ENCODE measurements at places on chromosomes 3 and 15.
A peak's percentile ranks its signal among the peaks of the same experiment; 100 is the strongest.

DNA sequence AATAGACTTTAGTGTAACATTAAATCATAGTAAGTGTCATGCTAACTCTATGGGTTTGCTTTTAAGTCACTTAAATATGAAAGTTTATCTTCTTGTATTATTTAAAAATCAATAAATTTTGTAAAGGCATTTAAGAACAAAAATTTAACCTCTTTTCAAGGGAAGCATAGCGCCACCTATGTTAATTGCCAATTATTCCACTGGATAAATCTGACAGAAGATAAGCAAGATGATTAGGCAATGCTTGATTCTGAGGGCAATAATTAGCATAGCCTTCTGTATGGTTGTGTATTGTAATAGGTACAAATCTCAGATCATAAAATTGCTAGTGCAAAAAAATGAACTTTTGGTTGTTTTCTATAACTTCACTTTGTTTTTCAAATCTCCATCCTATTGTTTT lies 560.1 kb downstream of the GRM7 start:
- DNase-seq: no peak

- DNase-seq: no peak
These were observed 71.2 kb upstream of the WNT5A start for GRCh38 chr3:55558316-55558715.

DNA sequence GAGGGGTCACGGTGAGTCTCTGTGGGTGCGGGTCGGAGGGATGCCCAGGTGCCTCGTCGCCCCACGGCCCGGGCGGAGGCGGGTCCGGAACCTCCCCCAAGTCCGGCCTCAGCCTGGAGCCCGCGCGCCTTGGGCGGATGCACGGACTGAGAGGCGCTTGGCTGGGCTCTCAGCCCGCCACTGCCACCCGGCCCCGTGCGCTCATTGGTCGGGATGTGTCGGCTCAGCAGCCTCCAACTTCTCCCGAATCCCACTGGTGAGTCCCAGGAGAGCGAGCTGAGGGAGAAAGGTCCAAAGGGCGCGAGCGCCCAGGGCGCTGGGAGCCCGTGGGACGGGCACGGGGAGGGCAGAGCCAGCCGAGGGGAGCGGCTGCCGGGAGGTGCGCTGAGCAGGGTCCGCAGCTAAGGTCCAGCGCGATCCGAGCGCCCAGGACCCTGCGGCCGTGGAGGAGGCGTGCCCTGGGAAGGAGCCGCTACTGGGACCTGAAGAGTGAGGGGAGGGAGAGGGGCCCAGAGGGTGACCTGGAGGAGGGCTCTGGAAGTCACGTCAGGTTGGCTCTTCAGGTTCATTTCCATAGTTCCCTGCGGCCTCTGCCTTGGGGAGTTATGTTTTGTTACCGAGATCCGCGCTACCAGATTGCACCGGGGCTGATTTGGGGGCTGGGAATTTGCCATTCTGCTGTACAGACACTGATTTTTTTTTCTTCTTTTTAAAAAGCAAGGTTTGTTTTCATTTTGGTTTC lies at the start of gene MME:
Gene MME, plus strand, starts transcription at position 574 of the 742 bp plus-strand sequence. CDS start 3,849 bp downstream, outside the sequence.
- peak; percentile 55 for DNase-seq

- DNase-seq: no peak
These were observed 5.2 kb upstream of the VEPH1 start for GRCh38 chr3:157508461-157508860.

DNA sequence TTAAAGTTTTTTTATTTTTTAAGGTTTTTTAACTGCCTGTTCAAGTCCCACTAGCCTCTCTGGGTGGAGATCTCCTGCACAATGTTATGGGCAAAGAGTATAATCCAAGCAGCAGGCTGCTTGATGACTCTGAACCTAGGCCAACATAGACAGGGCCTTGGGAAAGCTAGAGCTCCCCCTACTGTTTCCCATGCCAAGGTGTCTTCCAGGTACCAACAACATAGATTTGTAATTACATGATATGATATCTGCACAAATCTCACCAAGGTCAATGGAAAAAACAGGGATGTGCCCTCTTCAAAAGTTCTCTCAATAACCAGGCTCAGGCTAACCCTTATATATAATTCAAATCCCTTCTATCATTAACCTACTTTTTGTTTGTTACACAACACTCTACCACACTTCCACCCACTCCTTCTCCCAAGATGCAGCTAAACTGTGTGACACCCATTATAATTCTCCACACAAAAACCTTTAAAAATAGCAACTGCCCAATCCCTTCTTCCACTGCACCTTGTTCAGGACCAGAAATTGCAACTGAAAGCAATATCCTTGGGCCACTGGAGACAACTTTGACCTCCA lies 43.8 kb downstream of the RBM15B start:
- peak; percentile 86 for DNase-seq

- no peak for DNase-seq
These were observed 61.3 kb downstream of the ZDHHC19 start for GRCh38 chr3:196149831-196150301.

- DNase-seq: peak; percentile 79
These were observed 61.1 kb downstream of the MLH1 start for GRCh38 chr3:37054370-37054769.

DNA sequence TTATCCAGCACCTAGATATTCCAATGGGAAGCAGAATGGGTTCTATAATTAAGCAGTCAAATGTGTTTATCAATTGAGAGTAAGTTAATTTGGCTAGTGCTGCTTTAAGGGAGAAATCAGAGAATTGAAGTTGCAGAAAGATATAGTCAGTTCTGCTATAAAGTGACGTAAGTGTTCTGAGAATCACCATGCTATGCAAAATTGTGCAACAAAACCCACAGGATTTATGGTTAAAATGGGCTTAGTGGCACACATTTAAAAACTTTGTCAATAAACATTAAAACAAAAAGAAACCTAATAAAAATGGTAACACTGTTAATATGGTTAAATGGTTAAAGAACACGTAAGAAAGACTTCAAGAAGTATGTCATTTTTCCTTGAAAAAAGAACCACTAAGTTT lies 74.5 kb downstream of the TMEM108 start:
- no peak for DNase-seq

GRCh38 chr15:69576948-69577351 lies 124.3 kb downstream of the RPLP1 start:
- DNase-seq: no peak

GRCh38 chr15:47409600-47409999 lies 307.7 kb upstream of the SEMA6D start:
- DNase-seq: no peak

- DNase-seq: no peak
These were observed 304.0 kb upstream of the CBLB start for GRCh38 chr3:106172780-106173179.

GRCh38 chr3:80750637-80751036 lies 982.8 kb upstream of the ROBO1 start:
- DNase-seq: no peak

- no peak for DNase-seq
These were observed 24.6 kb upstream of the NECTIN3 start for GRCh38 chr3:111047042-111047441.

- no peak for DNase-seq
These were observed 39.6 kb upstream of the CTNNB1 start for GRCh38 chr3:41159588-41160189.

- DNase-seq: no peak
These were observed 94.2 kb upstream of the ALDH1A3 start for GRCh38 chr15:100785181-100786138.

- no peak for DNase-seq
These were observed 265.7 kb downstream of the SUCLG2 start for GRCh38 chr3:67388738-67389137.

GRCh38 chr15:29962407-29962806 lies 120.3 kb upstream of the GOLGA8J start:
- DNase-seq: no peak

DNA sequence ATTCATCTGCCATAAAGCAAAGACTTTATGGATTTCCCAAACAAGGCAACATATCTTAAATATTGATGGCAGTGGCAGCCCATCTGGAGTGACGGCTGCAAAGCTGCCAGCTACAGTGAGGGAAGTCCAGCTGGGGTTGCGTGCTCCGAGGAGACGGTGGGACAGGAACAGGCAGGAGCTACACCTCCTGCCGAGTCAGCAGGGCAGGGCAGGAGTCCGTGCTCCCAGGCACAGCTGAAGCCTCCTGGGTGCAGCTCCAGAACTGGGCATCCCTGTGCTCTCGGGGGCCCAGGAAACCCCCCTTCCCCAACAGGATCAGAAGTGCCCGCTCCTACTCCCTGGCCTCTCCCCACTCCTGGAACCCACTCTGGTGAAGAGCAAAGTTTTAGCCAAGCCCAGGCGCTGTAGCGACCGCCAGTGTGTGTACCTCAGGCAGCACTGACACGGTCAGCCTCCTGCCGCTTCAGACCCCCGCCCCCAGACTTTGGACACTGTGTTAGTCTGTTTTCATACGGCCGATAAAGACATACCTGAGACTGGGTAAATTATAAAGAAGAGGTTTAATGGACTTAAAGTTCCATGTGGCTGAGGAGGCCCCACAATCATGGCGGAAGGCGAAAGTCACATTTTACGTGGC lies 556.4 kb upstream of the CCDC54 start:
- DNase-seq: no peak

DNA sequence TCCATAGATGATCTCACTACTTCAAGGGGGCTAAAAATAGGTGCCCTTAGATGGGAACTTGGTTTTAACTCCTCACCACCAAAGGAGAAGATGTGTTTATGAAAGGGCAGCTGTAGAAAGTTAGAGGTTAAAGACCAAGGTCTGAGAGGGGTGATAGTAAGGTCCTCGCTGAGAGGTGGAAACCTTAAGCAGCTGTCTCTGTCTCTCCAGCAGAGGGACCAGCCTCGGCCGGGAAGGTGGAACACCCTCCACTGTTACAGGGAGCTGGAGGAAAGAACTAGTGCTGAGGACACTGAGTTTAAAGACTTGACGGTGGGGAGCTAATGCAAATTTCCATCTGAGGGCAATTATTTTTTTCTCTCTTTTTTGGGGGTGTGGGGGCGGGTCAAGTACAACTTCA lies 8.9 kb upstream of the RLBP1 start:
- no peak for DNase-seq

DNA sequence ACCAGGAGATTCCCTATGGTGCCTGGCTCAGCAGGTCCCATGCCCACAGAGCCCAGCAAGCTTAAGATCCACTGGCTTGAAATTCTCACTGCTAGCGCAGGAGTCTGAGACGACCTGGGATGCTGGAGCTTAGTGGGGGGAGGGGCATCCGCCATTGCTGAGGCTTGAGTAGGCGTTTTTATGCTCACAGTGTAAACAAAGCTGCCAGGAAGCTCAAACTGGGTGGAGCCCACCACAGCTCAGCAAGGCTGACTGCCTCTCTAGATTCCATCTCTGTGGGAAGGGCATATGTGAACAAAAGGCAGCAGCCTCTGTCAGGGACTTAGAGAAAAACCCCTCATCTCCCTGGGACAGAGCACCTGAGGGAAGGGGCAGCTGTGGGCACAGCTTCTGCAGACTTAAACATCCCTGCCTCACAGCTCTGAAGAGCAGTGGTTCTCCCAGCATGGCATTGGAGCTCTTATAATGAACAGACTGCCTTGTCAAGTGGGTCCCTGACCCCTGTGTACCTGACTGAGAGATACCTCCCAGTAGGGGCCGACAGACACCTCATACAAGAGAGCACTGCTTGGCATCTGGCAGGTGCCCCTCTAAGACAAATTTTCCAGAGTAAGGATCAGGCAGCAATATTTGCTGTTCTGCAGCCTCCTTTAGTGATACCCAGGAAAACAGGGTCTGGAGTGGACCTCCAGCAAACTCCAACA lies 231.5 kb upstream of the SETMAR start:
- no peak for DNase-seq

DNA sequence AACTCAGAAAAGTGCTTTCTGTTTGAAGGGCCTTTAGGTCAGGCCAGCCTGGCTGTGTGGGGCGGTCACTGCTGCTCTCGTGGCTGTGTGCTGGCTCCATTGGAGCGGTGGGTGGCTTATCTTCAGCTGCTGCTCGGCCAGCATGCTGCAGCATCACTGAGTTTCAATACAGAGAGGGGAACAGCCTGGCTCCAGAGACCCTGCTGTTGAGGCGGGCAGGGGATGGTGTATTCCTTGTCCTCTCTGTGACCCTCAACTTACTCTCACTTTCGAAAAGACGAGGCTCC lies 248.5 kb upstream of the ONECUT1 start:
- DNase-seq: no peak

DNA sequence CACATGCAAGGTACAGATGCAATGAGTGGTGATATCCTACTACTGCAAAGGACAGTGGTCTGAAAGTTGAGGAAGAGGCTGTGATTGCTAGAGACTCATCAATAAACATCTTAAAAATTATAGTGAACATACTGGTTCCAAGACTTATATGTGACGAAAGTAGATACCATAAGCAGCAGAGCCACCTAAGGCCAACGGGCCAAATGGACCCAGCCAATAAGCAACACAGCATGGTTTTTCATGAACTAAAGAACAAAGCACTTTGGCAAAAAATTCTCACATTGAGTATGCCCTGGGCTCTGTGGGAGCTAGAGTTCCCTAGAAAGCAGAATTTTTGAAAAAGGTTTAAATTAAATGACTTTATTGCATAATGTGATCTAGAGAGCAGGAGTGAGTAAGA lies 272.1 kb downstream of the SI start:
- no peak for DNase-seq

Measured in dermis blood vessel endothelial cell (primary cell).